Dorsolateral prefrontal cortex (tissue), 122 donors: ENCODE measurements at places on chromosomes 4 and X. TPM values are rescaled to one million over a fixed set of nuclear protein-coding genes. Genes with fewer than 3 reads are reported as not detected.

DNA sequence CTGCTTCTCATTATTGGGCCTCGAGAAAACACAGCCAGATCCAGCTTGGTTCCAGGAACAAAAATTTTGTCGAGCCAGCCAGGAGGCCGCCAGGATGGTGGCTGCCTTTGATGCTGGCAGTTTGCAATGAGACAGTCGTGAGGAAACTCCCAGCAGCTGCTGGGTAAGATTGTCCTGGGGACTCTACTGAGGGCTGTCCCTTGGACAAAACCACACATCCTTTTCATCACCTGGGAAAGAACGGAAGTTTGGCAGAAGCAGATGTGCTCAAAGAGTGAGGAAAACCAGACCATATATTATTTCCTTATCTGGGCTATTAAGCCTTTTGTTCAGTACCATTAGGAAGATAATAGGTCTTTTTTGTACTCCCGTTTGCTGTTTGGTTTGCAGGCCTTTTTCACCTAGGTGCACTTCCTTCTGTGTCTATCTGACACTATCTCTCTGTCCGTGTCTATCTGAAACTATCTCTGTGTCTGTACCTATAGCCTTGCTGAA is 13.4 kb upstream of the PAPSS1 start:
- no peak for DNase-seq

DNA sequence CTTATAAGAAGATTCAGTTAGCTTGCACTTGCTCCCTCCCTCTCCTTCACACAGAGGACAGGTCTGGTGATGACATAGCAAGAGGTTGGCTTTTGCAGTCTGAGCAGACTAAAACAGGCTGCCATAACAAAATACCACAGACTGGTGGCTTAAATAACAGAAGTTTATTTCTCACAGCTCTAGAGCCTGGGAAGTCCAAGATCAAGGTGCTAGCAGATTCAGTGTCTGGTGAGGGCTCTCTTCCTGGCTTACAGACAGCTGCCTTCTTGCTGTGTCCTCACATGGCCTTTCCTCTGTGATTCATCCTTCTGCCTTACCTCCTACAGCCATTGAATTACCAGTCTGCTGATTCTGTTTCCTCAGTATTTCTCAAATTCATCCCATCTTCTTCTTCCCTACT is 13.1 kb downstream of the RP2 start:
- no peak for DNase-seq

MAGEC2 gene
- total RNA-seq, result not detected

FGG gene
- total RNA-seq, result not detected

EDA2R gene
- total RNA-seq, result 1.3 TPM
